GM10248 (cell line): ENCODE measurements at places on chromosomes 1 and 21.
A peak's percentile ranks its signal among the peaks of the same experiment; 100 is the strongest.

DNA sequence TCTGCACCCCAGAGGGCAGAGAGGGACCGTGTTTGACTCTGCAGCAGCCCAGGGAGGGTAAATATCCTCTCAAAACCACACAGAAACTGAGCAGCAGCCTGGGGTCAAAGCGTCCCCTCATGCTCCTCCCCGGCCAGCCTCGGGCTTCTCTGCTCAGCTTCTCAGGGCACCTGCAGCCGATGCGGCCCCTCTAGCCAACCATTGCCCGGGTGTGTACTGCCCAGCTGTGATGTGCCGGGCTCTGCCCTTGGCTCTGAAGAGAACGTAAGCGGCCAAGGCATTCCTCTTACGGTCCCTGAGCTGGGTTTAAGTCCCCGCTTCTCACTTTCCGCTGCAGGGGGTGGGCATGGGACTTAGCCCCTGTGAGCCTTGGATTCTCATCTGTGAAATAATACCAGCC, 5.5 kb downstream of the FAM131C start:
- DNase-seq = no peak

DNA sequence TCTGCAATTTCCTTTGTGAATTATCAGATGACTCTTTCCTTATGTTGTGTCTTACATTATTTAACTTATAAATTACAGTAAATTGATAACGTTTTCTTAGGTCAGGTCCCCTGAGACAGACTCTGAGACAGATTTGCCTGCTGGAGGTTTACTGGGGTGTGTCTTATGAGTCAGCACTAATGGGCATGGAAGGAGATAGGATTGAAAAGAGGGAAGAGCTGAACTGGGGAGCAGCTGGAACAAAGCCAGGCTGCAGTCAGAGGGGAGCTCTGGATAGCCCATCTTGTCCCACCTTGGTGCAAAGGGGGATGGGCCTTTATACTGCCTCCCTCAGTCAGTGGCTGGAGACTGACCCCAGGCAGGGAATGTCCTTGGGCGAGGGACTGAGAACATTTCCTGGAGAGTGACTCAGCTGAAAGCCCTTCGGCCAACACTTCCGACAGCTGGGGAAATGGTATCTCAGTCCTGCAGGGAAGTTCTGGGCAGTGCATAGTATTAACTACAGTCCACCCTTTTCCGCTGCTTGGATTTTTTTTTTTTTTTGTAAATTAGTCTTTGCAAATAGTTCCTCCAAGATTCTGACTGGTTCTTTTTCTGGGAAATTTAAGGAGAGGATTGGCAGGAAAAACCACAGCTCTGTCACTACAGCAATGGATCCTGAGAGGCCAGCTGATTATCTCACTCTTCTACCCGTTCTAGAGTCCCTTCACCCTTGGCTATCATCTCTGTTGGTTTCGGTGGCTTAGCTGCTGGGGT, 39.1 kb upstream of the CDC42BPA start:
- DNase-seq = no peak

DNA sequence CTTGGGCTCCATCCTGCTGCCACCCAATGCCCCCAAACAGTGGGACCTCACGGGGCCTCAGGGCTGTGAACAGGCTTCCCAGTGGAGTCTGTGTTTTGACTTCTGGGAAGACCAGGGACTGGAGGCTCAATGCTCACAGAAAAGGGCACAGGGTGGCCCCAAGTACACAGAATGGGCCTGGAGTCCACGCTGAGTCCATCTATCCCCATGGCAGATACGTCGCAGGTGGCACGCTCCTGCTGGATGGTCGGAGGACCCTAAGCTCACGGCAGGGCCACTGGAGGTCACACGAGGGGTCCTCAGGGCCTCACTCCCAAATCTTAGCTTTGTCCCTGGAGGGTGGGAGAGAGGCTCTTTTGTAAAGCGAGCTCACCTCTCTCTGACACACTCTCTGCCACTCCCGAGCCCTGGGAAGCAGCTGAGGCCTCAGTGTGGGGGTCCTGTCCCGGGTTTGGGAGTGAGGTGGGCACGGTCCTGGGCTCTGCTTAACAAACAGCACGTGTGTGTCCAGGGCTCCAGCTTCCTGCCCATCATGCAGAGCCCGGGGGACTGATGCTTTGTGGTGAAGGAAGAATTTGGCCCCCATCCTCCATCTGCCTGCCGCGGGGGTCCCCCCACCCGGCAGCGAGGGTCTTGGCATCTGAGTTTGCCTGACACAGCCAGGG, 27.2 kb upstream of the TTC34 start:
- DNase-seq = no peak

DNA sequence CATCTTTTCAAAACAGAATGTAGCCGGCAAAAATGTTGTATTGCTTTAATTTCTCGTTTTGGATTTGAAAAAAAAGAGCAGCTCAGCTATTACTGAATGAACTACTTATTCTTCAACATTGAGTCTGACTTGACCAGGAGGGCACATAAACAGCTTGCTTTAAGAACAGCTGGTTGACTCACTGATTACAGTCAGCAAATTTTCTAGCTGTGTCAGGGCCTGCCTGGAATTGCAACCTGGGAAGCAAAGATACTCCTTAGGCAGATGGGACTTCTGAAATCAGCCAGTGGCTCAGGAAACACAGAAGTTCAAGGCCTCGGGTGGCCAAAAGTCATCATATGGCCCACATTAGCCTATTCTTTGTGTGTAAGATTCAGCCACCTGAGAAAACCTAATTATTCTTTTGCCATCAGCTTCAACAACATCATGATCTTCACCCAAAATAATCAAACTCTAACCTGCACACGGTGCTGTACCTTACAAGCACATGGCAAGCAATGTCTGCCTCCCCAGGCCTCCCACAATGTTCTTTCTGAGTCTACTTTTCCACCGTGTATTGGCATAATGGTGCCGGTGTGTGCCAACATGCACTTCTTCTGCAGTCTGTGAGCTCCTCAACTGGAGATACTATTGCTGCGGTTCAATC, 307.2 kb downstream of the HHIPL2 start:
- DNase-seq = no peak

DNA sequence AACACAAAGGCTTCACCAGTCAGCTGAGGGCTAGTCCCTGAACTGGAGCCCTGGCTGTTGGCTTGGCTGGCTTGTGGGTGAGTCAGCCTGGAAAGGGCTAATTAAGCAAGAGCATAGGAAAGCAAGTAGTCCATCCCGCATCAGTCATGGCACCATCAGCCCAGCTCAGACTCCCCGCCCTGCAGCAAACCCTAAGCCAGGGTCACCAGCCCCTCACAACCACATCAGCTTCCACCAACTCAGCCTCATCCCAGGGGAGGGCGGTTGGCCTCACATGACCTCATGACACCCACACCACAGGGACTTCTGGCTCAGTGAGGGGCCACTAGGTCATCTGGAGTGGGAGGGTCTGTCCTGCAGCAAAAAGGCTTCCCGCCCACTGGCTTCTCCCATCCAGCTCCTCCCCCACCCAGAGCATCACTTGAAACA, 7.0 kb upstream of the SPATC1L start:
- DNase-seq = no peak

DNA sequence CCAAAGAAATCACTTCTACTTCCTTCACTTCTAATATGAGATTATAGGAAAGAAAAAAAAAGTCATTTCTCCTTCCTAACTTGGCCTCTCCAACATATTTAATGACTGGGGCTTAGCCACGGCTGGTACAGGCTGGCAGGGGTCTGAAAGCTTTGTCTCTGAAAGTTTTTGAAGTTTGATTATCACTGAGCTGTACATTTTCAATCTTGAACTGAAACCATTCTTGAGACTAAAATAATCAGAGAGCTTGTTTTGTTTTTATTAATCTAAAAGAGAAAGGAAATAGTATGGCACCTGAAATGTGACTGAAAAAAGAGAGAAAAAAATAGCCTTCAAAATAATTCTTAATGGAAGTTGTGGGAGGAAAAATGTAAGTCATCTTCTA, 3.8 kb upstream of the KRTAP19-8 start:
- DNase-seq = no peak

GRCh38 chr1:56957931-56958330, 7.9 kb downstream of the C8B start:
- DNase-seq = no peak

- no peak for DNase-seq
These were observed 148.7 kb downstream of the EDEM3 start for GRCh38 chr1:184605941-184606340.

GRCh38 chr1:205588636-205589035, 43.2 kb downstream of the ELK4 start:
- DNase-seq = peak; percentile 51

GRCh38 chr1:54012008-54012325, 6.0 kb downstream of the LDLRAD1 start:
- DNase-seq = no peak

DNA sequence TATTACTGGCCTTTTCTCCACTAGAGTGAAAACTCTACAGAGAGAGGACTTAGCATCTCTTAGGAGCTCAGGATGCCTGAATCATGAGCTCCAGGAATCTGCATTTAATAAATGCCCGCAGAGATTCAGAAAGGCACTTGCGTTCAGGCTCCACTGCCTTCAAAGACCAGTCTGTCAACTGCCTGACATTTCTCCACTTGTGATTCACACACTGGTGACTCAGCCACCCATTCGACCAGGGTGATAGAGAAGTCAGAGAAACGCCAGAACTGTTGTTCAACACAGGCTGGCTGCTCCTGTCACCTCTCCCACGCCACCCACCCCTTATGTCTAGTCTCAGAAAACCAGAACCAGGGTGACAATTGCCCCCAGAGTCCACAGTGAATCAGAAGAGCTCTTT, 26.9 kb upstream of the LBR start:
- peak; percentile 50 for DNase-seq

GRCh38 chr1:235881930-235882700, 15.4 kb upstream of the LYST start:
- no peak for DNase-seq

GRCh38 chr1:110130989-110131388, 18.7 kb downstream of the UBL4B start:
- no peak for DNase-seq

- DNase-seq = no peak
These were observed 22.8 kb upstream of the CFAP126 start for GRCh38 chr1:161390559-161390858.

- DNase-seq = no peak
These were observed 146.6 kb upstream of the ADGRL2 start for GRCh38 chr1:81654147-81654546.

DNA sequence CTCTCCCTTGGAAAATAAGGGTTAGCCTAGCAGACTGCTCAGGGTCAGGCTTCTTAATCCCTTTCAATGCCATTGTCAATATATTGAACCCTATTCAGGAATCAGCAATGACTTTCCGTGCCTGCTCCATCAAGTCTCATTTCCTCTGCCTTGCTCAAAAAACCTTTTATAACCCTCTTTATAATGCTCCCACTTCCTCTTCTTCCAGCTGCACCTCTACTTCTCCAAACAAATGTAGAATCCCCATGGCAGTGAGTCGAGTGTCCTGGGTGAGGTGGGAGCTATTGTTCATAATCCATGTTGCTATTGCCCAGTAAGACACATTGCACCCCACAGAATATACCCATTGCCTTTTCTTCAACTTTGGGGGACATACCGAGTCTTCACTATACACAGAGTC, 58.6 kb downstream of the OLIG1 start:
- no peak for DNase-seq

GRCh38 chr1:80217377-80217986, 1211.0 kb upstream of the ADGRL4 start:
- no peak for DNase-seq

- DNase-seq = no peak
These were observed 206.4 kb upstream of the SGIP1 start for GRCh38 chr1:66327588-66327987.

DNA sequence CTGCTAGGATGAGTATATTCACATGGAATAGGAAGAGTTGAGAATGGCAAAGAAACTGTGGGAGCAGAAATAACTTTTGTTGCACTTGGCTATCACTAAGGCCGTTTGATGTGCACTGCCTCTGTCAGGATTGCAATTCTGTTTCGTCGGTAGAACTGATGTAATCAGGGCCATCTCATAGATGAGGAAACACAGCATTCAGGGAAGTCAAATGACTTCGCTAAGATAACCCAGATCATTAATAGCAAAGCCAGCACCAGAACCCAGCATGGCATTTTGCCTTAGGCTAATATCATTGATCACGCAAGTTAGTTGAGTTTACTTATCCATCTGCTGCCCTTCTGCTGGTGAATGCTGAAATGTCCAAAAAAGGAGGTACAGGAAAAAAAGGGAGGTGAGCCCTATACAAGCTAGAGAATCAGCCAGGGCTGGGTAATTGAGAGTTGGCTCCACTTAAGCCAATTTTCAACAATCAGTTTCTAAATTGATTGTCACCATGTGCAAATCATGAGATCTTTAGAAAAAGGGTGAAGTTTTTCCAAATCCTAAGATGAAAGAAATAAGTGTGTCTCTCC, 7.6 kb downstream of the RASSF5 start:
- no peak for DNase-seq

- no peak for DNase-seq
These were observed 93.9 kb downstream of the SLC30A10 start for GRCh38 chr1:219834314-219834917.

DNA sequence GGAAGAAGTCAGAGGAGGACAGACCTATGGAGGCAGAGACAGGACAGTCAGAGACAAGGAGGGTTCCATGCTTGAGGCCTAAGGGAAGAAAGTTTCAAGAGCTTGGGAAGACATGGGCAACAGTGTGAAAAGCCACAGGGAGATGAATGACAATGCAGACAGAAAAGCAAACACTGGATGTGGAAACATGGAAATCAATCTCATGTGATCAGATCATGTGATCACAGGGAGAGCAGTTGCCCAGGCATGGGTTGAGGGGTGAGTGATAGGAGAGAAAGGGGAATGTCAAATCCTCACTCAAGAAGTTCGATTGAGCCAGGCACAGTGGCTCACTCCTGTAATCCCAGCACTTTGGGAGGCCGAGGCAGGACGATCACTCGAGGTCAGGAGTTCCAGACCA, 17.2 kb downstream of the PTAFR start:
- no peak for DNase-seq

DNA sequence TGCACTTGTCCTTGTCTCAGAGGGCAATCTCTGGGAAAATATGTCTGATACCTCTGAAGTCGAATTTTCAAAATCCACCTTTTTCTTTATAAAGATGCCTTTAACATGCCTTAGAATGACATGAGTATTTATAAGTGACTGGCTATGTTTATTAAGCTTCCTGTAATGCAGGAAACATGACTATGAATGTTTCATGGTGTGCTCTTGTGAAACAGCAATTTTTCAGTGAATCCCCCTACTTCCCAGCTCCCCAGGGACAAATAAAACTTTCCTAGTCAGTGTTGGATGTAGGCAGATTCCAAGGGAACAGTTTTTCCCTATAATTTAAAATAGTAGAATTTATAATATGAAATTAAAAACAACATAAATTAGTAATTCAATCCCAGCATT, 437.0 kb downstream of the LMO4 start:
- no peak for DNase-seq

DNA sequence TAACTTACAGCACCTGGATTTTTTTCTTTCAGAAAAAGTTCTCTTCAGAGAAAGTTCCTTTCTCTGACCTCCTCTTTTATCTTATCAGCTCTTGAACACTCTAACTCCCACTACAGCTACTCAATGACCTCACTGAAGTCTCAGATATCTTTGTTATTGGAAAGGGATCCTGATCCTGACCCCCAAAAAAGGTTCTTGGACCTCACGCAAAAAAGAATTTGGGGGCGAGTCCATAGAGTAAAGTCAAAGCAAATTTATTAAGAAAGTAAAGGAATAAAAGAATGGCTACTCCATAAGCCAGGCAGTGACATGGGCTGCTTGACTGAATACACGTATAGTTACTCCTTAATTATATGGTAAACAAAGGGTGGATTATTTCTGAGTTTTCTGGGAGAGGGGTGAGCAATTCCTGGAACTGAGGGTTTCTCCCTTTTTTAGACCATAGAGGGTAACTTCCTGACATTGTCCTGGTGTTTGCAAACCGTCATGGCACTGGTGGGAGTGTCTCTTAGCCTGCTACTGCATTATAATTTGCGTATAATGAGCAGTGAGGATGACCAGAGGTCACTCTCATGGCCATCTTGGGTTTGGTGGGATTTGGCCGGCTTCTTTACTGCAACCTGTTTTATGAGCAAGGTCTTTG, 44.2 kb downstream of the WDR64 start:
- no peak for DNase-seq
